ENCODE measurements at places on chromosomes 6 and 20.
A peak's percentile ranks its signal among the peaks of the same experiment; 100 is the strongest.

DNA sequence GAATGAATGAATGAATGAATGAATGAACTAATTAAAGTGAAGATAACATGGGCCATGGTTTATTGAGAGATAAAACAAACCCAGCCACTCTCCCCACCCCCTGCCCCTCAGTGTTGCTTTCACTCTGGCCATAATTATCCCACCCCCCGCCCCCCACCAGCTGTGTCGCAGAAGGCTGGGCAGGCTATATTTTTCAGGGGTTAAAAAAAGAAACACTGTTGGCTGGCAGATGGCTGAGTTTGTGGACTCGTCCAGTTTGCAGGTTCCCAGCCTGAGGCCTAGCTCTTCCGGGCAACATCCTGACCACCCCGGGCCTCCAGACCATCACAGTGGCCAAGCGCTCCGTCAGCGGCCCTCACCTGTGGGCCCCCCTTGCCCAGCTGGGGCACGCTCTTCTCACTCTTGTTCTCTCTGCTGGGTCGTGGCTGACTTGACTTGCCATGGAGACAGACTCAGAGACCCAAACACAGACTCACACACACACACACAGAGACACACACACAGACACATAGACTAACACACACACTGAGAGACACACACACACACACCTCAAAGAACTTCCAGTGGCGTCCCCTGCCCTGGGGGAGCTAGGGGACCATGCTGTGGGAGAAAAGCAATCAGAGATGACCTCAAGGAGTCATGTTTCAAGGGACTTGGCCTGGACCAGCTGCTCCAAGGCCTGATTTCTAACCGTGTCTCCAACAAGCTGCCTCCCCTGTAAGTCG, 2.2 kb upstream of the GRM4 start:
- DNase-seq, result no peak

DNA sequence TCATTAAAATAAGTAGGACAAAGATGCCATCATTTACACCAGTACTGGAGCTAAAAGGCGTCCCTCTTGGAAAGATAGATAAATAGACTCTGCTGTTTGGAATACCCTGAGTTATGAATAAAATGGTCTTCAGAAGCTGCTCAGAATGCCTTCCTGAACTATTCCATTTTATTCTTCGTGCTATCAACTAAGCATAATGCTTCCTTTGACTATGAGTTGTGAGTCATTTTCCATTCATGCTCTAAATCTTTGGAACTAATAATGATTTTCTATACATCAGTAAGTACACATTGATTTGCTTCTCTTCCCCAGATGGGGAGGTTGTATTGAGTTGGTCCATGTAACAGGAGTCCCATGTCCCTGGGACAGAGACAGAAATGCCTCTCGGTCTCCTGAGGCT, 98.3 kb upstream of the PDE7B start:
- no peak for DNase-seq

DNA sequence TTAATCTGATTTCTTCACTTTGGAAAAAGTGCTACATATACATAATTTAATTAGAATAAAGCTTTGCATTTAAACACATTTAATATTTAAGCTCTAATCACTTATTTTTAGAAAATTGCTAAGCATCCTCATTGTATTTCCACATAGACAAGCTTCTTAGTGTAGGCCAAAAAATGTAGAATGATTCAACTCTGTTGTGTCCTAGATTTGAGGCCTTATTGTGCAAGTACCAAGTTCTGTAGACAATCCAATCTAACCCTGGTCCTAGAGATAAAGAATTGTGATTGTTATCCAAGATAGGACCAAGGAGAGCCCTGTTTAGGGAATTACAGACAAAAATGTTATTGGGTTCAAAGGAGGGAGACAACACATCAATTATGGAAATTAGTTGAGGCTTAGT, 27.6 kb downstream of the MRAP2 start:
- DNase-seq, result no peak

GRCh38 chr6:133887156-133887879, 1.6 kb upstream of the TCF21 start:
- DNase-seq, result no peak

DNA sequence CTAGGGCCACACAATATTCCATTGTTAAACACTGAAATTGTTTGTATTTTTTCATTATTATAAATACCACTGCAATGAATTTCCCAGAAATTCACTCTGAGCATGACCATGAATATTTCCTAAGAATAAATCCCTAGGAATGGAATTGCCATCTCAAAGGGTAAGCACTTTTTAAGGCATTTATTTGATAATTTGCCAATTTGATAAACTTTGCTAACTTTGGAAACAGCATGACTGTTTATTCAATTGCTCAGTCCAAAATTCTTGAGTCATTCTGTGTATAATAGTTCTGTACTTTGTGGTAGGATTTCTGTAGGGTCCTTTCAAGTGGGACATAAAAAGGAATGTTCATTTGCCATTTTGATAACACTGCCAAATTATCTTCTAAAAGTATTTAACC, 44.2 kb upstream of the TOX2 start:
- DNase-seq, result no peak

DNA sequence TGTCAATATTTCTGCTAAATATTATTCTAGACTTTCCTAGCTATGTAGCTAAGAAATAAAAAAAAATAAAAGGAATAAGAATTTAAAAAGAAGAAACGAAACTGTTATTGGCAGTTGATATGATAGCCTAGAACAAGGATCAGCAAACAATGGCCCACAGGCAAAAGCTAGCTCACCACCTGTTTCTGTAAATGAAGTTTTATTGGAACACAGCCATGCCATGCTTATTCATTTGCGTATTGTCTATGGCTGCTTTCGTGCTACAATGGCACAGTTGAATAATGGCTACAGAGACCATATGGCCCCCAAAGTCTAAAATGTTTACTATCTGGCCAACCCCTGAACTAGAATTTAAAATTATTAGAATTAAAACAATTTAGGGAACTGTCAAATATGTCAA, 952.6 kb upstream of the MAP3K7 start:
- DNase-seq, result no peak

DNA sequence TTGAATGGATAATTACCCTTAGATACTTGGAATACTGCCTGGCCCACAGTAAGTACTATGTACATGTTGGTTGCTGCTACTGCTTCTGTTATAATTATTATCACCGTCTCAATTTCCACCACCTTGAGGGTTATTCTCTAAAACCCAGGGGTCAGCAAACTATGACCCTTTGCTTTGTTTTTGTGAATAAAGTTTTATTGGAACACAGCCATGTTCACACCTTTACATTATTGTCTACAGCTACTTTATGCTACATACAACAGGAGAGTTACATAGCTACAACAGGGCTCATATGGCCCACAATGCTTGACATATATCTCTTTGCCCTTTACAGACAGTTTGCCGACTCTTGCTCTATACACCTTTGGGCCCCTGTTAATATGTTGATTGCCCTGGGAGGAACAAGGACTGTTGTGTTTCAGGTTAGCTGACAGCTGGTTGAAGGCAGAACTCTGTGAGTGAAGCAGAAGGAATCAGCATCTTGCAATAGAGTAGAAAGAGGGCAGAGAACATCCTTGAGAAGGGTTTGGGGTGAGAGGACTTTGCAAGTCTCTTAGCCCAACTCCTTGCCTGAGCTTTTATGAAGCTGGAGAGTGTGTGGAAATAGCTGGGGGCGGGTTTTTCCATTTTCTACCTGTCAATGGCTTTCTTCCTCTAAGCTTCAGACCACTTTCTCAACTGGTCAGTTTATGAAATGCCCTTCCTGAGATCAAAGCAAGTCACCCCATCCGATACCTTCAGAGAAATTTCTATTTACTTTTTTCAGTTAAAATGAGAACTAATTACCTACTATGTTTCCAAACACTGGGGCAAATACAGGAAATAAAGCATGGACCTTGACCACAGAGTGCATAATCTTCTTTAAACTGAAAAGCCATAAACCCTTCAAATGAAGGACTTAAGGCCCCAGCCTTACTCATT, 3.5 kb upstream of the MEP1A start:
- DNase-seq, result no peak

DNA sequence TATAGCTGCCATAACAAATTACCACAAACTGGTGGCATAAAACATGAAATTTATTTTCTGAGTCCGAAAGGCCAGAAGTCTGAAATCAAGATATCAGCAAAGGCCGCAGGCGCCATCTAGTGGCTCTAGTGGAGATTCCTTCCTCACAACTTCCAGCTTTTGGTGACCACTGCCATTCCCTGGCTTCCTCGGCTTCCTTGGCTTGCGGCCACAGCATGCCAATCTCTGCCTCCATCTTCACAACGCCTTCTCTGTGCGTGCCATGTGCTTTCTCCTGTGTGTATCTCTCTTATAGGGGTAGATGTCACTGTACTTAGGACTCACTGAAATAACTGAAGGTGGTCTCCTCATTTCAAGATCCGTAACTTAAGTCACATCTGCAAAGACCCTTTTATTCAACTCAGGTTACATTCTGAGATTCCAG, 5.4 kb upstream of the PLAGL1 start:
- peak; percentile 64 for DNase-seq

GRCh38 chr6:13273931-13274706, 54.2 kb downstream of the TBC1D7 start:
- peak; percentile 66 for DNase-seq

Data from CD4-positive, alpha-beta T cell treated with Interleukin-21 for 1 hour (primary cell).